GM23248 (cell line): ENCODE measurements at places on chromosomes 5 and 9.

GRCh38 chr5:122498163-122498562, 186.1 kb downstream of the SNCAIP start:
- peak; percentile 32 for DNase-seq

DNA sequence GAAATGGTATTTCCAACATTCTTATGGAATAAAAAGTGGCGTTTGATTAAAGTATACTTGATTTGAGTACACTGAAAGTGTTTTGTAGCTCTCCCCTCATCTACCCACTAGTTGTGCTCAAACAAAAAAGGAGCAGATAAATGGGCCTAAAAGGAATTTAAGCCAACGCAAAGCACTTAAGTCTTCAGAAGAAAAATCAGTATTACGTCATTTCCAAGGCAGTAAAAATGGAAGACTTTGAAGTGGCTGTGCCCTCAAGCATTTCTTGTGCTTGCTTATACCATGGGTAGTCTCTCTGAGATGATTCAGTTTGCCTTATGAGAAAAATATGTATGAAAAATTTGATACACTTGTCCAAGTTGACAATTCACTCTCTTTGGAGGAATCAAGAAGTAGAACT, 279.9 kb upstream of the CD180 start:
- peak; percentile 12 for DNase-seq

- no peak for DNase-seq
Measured at GRCh38 chr5:133291524-133291923, 239.7 kb downstream of the HSPA4 start.

GRCh38 chr5:150599917-150600511, 40.4 kb upstream of the SYNPO start:
- peak; percentile 55 for DNase-seq

DNA sequence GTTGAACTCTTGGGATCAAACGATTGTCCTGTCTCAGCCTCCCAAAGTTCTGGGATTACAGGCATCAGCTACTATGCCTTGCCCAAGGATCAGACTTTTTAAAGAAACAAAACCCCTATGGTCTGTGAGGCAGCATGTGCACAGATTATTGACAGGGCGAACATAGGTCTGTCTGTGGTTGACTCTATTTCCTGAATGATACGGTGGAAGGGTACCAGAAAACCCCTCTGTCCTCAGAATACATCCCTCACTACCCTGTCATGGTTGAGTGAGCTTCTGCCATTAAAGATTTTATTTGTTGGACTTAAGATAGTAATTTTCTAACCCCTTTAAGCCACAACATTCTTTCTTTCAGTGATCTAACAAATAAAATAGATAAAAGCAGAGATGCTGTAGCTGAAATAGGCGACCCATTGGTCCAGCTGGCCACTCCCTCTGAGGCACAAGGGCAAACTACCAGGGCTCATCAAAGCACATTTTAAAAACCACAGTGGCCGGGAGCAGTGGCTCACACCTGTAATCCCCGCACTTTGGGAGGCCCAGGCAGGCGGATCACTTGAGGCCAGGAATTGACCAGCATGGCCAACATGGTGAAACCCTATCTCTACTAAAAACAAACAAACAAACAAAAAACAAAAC, 84.9 kb upstream of the ANKRD55 start:
- DNase-seq, result no peak

DNA sequence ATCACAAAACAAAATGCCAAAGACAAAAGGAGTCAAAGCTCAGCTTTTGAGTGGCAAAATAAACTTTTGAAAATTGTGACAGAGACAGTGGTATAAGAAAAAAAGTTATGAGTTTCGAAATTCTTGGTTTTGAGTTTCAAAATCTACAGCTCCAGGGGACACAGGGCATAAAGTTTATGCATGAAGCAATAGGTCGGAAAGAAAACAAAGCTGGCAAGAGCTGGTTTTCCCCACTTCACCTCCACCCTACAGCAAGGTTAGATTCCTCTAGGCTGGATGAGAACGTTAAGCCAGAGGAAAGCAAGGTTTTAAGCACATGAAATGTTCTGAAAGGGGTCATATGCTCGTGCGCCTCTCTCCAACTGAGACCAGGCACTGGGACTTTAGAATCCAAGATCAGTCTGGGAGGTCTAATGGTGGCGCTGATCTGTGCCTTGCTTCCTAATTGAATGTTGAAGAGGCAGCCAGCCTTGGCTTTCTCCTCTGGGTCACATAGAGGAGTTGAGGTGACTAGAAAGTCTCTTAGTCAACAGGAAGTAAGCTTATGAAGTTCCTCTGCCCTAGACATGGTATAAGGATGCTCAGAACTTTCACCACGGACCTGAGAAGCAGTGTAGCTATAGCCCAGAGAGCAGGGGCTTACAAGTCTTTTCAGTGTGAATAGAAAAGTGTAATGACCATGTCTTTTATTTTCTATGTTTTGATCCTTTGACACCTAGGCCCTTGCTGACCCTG, 167.7 kb upstream of the DMAC1 start:
- no peak for DNase-seq

- DNase-seq, result no peak
Measured at GRCh38 chr5:58490402-58491050, 709 bp upstream of the GAPT start.

DNA sequence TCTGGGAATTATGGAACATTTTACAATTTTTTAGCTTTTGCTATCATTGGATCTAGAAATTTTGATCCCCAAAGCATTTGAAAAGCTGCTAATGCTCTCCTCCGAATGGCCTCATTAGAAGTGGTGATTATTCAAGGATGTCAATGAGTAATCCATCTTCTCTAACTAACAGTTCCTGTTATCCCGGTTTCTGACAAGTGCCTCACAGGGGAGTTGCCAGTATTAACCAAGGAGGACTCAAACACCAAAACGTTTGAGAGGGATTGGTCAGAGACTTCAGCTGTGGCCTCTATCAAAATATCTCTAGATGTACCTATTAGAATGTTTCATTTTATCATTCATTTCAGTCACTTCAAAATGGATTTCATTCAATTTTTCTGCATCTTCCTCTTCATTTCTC, 208.3 kb upstream of the ITGA1 start:
- DNase-seq, result no peak

- DNase-seq, result peak; percentile 95
Measured at GRCh38 chr9:132214027-132214622, 52.3 kb downstream of the NTNG2 start.

GRCh38 chr5:16934123-16934522, 2.0 kb downstream of the MYO10 start:
- DNase-seq, result peak; percentile 87

- no peak for DNase-seq
Measured at GRCh38 chr9:94622087-94622800, 17.1 kb downstream of the FBP1 start.

GRCh38 chr9:16398691-16399090, 471.8 kb downstream of the BNC2 start:
- DNase-seq, result no peak

DNA sequence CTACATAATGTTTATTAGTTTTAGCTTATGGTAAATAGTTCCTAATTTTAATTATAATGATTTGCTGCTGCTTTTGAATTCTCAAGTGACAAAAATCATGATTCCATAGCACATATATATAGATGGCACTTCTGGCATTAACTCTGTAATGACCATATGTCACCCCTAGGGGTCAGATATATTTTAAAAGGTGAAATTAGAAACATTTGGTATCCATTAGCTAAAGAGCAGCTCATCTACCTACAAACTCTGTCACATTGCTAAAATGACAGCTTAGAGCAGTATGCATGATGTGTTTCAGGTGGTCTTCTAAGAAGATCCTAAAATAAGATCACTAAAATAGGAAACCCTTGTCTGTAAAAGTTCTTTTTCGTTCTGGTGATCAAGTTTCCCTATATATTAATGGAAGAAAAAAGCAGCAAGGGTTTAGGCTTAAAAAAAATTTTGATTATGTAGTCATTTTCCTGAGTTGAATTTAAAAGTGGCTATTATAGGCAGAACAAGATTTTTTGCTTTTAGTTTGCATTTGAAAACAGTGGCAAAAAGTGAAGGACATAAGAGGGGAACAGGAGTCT, 157.7 kb upstream of the POU5F2 start:
- DNase-seq, result peak; percentile 18
